ENCODE measurements at places on chromosomes 1 and 21. TPM values are rescaled to one million over a fixed set of nuclear protein-coding genes. Genes with fewer than 3 reads are reported as not detected.

Gene NHLH1
- 0.08 TPM for polyA plus RNA-seq

Gene PSRC1
- polyA plus RNA-seq, result 10.4 TPM

Gene LENEP
- not detected for polyA plus RNA-seq

Gene RHEX
- 0.37 TPM for polyA plus RNA-seq

Gene CHRNB2
- 0.11 TPM for polyA plus RNA-seq

Gene CD52
- polyA plus RNA-seq, result 17.0 TPM

Gene DHRS3
- polyA plus RNA-seq, result 73.1 TPM

Gene CGN
- polyA plus RNA-seq, result 13.7 TPM

Gene TCHHL1
- polyA plus RNA-seq, result not detected

Gene KCNE1
- 0.12 TPM for polyA plus RNA-seq

Gene C4BPA
- polyA plus RNA-seq, result not detected

Gene TCP10L
- polyA plus RNA-seq, result 0.67 TPM

Gene HNRNPCL1
- polyA plus RNA-seq, result not detected

Gene UBL4B
- not detected for polyA plus RNA-seq

Gene MCL1
- 99.3 TPM for polyA plus RNA-seq
